ENCODE measurements at places on chromosomes 5 and 9.

DNA sequence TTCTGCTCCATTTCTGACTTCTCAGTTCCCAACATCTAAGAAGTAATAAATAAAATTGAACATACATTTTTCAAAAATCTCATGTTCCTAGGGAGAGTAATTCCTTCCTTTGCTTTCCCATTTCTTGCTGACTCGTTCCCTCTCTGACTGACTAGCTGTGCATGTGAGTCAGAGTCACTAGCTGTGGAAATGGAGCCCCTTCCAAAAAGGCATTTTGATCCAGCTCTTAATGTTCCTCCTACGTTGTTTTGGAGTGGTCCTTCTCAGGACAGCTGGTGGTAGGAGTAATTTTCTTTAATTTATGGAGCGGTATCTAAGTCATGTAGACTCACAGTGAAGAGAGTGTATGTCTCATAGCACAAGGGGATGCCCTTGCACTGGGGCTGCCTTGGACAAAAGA, 460.2 kb downstream of the GADD45G start:
- DNase-seq: no peak

- no peak for DNase-seq
Observed at GRCh38 chr5:29822521-29822920, 1371.0 kb upstream of the CDH6 start.

- DNase-seq: no peak
Observed at GRCh38 chr5:1414311-1415058, 30.8 kb downstream of the SLC6A3 start.

- no peak for DNase-seq
Observed at GRCh38 chr9:132712753-132713152, 42.5 kb downstream of the GTF3C4 start.

GRCh38 chr5:137828180-137828579, 39.5 kb upstream of the MYOT start:
- no peak for DNase-seq

DNA sequence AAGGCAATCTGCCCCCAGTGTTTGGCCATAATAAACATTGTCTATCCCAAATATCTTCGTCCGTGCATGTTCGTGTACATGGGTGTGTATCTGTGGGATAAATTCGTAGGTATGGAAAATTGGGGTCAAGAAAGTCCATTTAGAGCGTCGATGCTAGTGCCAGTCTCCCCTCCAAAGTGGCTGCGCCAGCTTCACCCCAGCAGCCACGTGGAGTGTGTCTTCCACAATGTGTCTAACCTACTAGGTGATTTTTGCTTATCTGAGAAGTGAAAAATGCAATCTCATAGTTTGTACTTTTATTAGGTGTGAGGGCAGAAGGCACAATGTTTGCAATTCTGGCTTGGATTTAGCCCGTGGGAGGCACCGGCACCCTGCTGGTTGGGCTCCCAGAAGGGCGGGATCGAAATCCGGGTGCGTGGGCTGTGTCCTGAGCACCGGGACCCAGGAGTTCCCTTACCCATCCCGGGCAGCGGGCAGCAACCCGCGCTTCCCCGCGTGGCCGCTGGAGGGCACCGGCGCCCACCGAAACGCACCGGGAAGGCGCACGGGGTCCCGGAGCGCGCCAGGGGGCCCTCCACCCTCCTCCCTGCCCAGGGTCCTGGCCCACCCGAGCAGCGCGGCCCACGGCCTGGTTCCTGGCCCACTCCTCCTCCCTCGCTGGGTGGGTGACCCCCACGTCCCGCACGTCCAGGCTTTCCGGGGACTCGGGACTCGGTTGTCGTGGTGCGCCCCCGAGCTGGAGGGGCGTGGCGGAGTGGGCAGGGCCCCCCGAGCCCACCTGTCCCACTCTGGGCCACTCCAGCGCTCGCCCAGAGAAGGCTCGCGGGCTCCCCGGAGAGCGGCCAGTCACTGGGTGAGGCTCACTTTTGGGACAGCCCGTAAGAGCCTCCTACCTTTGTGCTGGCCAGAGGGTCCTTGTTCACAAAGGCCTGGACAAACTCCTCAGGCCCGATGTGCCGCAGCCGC, 55.4 kb upstream of the RNF130 start:
- no peak for DNase-seq

DNA sequence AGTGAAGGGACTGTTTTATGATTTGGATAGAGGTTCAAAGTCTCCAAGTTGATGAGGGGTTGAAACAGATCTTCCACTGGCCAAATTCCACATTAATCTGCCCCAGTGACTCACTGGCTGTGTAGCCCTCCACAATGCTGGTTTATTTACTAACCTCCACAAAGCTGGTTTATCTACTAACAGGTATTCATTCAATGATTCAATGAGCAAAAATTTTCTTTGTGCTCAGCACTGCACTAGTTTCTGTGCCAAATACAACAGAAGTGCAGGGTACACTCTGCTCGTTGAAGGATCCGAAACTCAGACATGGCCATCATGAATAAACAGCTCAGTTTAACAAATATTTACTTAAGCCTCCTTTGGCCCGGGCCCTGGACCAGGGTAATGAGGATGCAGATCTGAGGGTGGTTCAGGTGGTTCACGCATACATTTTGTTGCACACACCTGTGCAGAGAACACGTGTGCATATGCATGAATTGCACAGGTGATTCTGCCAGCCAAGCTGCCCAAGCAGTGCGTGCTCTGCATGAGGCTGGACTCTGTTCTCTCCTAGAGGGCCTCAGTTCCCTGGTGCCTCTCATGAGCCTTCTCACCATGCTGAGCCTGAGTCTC, 71.0 kb downstream of the SH3PXD2B start:
- no peak for DNase-seq

GRCh38 chr5:30040488-30041118, 1152.9 kb upstream of the CDH6 start:
- no peak for DNase-seq

DNA sequence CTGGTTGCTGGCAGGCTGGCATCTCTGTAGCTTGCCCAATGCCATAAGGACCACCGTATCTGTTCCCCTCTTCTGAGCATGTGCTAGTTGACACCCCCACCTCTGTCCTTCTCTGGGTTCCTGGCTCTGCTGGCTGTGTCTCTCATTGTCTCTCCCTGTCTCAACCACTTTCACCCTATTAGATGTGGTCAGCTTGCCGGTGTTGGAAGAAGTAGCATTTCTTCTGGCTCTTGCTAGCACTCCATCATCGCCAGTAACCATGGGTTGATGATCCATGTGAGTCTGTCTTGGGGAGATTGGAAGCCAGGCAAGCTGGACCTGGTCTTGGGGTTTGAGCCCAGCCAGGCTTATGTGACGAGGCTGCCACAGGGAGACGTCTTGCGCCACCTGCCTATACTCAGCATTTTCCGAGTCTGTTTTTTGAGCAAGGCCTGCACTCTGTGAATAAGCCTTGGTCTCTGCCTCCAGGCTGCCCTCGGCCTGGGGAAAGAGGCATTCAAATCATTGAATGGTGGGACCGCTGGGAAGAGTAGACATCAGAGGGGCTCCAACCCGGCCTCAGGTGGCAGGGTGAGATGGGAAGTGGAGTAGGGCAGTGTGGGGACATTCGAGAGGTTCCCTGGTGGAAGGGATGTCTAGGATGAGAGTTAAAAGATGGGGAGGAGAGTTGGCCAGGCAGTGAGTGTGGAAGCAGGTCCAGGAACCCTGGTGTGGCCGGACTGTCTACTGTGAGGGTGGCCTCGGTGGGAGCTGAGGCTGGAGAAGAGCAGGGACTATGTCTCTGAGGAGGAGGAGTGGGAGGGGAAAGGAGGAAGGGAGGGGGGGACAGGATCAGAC, 74.3 kb downstream of the ZNF618 start:
- no peak for DNase-seq

DNA sequence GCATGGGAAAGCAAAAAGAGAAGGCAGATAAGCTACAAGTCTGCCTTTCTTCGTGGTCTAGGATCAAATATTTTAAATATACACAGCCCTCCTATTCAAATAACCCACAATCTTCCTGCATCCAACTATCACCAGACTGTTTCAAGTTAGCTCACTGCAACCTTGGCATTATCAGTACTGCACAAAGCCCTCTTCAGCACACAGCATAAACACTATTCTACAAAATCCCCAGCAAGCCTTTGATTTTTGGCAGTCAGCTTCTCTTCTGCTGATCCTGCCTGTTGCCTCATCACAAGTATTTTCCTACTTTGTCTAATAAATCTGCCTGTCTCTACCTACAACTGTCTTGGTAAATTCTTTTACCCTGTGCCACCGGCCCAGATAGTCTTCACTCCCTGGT, 142.9 kb downstream of the COX7C start:
- no peak for DNase-seq

- no peak for DNase-seq
Observed at GRCh38 chr9:99222416-99223270, 561 bp downstream of the SEC61B start.

DNA sequence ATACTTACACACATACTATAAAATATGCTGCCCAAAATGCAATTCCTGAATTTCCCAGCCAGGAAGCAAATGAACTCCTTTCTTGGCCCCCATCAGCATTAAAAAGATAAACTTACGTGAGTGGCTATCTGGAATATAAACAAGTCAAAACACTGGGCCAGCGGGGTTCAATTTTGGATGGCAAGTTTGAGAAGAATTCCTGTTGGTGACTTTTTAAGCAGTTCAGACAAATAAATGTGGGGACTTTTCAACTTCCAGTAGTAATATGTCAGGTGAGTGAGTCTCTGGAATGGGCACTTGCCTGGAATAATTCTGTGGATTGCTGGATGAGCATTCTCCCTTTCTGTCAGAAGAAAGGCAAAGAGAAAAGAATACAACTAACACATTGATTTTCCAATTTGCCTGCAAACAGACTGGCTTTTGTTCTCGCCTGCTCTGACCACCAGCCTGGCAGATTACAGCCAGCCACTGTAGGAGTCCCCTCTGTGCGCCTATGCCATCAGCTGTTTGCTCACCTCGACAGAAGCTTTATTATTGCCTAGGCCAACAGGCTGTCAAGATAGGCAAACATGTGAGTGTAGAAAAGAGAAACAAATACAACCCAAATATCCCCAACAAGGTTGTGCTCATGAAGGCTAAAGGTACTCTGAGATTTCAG, 78.6 kb downstream of the MRPS27 start:
- DNase-seq: no peak

GRCh38 chr5:58998544-58998943, 415.7 kb downstream of the RAB3C start:
- DNase-seq: no peak

GRCh38 chr5:61486476-61486875, 154.4 kb downstream of the ZSWIM6 start:
- no peak for DNase-seq

DNA sequence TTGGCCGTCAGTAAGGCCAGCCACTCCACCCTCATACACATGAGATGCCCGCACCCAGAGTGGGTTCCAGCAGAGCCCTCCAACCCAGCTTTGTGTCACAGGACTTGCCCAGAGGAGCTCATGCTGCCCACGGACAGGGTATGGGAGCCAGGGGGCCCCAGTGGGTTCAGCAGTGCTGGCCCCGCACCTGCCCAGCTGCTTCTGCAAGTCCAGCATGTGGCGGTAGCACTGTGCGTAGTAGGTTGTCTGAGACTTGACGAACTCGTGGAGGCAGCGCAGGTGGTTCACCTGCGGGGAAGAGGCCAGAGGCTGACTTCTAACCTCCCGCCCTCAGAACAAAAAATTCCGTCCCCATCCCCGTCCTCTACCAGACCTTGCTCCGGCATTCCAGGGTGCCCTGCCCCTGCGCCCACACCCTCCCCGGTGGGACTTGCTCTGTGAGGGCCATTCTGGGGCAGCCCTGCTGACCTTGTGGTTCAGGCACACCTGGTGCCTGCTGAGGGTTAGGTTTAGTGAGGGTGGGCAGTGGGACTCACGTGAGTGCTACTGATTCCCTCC, 18.5 kb downstream of the SH3GLB2 start:
- no peak for DNase-seq

GRCh38 chr9:127847178-127847510, 7.3 kb downstream of the ENG start:
- DNase-seq: no peak

DNA sequence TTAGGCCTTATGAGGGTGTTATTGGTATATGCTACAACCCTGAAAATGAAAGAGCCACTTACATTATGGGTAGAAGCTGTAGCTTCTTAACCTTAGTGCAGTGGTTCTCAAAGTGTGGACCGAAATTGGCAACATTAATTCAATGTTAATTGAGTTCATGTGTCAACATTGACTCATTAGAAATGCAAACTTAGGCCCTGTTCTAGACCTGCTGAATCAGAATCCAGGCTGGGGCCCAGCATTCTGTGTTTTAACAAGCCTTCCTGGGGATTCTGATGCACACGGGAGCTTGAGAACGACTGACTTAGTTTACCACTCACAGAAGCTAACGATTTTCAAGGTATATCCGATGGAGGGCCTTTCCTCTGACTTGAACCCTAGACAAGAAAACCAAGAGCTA, 7.3 kb downstream of the VLDLR start:
- no peak for DNase-seq

DNA sequence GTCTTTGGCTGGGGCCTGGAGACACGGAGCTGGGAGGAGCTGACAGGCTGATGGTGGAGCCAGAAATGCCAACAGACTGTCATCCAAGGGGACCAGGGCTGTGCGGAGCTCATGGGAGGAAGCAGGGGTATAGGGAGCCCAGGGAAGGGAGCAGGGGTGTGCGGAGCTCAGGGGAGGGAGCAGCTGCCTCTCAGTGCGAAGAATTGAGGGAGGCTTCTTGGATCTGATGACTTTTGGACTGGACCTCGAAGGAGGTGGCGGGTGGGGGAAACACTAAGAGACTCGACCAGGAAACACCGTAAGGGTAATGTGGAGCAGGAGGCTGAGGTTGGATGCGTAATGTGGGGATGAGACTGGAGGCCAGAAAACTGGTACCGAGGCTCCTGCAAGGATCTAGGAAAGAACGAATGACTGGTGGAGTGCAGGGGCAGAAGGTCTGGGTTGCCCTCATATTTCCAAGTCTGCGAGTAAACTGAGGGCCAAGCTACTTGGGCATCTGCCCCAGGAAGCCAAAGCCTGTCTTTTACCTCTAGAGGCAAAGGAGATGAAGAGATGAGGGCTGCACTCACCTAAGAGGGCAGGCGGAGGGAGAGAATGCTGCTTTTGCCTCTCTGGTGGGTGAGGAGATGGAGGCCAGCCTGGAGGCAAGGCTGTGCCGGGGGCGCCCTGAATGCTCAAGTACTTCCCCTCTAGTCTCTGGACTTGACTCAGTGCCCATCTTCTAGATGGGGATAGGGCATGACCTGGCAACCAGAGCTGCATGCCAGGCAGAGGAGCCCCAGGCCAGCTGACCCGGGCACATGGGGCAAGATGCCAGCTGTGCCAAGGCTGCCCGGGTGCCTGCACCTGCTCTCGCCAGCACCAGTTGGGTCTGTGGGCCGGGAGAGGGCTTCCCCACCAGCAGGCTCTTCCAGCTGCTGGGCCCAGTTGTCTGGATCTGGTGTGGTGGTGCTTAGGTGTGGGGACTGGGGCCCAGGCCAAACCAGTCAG, 2.3 kb downstream of the PTGS1 start:
- DNase-seq: no peak

- DNase-seq: no peak
Observed at GRCh38 chr9:133622555-133622954, 13.4 kb upstream of the FAM163B start.

- no peak for DNase-seq
Observed at GRCh38 chr9:111925784-111926183, 29.2 kb downstream of the UGCG start.

DNA sequence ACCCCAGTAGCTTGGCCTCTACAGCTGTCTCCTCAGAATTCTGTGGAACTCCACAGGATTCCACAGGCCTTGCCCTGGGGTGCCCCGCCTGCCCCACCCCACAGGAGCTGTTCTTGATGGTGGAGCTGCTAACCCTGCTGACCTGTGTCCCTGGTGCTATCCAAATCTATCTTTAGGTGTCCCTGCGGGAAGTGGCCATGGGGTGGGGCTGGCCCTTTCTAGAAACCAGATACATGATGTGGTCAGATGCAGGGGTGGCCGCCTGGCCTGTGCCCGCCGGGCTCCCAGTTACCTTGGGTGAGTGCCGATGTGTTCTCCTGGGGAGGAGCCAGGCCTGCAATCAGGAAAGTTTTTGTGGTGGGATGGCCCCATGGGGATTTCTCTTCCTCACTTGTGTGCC, 34.2 kb downstream of the WNK2 start:
- no peak for DNase-seq
